Activated T-helper 2 cell treated with anti-CD3 and anti-CD28 coated beads, Interferon-gamma antibody, Interleukin-2, Interleukin-4, amounts not matched to agents 10 μg/mL and 5 μg/mL and 100 μg/mL, durations not matched to agents 14 hours and 24 hours and 36 hours (primary cell): ENCODE measurements at places on chromosomes 1 and 21. TPM values are rescaled to one million over a fixed set of nuclear protein-coding genes. Genes with fewer than 3 reads are reported as not detected.

The C1orf210 gene
- not detected in 2 replicates for total RNA-seq

- DNase-seq, result no peak
These were observed 96.2 kb downstream of the LAMC2 start for GRCh38 chr1:183282101-183282855.

GRCh38 chr1:66294707-66295370 is 239.1 kb upstream of the SGIP1 start:
- DNase-seq, result no peak

DNA sequence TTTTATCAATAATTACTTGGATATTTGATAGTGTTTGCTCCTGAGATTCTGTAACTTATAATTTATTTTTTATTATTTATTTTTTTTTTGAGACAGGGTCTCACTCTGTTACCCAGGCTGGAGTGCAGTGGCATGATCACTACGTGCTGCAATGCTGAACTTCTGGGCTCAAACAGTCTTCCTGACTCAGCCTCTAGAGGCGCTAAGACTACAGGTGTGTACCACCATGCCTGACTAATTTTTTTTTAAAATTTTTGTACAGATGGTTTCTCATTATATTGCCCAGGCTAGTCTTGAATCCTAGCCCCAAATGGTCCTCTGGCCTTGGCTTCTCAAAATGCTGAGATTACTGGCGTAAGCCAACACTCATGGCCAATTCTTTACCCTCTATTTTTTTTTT is 845.5 kb upstream of the ADGRL4 start:
- DNase-seq, result no peak

The RIMKLA gene
- 5.2 and 5.3 TPM in 2 replicates for total RNA-seq

DNA sequence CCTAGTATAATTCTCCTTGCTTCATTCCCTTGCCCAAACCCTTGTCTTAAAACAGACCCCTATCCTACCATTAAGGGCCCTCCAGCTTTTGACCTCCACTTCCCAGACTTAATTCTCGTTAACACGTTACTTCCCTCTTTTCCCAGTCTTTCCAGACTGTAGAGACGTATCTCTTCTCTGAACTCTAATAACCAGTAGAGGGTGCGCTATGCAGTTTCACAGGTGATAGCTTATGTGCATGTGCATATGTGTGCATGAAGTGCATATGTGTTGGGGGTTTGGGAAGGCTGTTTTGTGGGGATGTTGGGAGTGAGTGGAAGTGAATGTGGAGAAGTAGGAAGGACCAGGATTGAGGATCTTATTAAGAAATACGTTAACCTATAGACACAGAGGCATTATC is 78.1 kb upstream of the CCDC190 start:
- DNase-seq, result no peak
